ENCODE measurements at places on chromosomes 6 and 20.
A peak's percentile ranks its signal among the peaks of the same experiment; 100 is the strongest.

DNA sequence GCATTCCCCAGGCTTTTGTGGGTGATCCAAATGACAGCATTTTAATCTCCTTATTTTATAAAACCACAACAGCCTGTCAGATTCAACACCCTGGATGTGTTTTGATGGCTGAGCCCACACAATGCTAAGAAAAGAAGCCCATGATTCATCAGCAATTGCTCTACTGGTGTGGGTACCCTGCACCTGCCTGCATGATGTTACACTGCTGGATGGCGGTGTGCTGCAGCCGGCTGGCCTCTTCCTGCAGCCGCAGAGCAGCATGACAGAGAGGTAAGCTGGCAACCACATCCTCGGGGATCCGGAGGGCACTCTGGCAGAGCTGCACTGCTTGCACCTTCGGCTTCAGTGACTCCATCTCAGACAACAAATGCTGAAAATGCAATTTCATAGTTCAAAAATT, 327.5 kb downstream of the SYNE1 start:
- peak; percentile 55 for DNase-seq

DNA sequence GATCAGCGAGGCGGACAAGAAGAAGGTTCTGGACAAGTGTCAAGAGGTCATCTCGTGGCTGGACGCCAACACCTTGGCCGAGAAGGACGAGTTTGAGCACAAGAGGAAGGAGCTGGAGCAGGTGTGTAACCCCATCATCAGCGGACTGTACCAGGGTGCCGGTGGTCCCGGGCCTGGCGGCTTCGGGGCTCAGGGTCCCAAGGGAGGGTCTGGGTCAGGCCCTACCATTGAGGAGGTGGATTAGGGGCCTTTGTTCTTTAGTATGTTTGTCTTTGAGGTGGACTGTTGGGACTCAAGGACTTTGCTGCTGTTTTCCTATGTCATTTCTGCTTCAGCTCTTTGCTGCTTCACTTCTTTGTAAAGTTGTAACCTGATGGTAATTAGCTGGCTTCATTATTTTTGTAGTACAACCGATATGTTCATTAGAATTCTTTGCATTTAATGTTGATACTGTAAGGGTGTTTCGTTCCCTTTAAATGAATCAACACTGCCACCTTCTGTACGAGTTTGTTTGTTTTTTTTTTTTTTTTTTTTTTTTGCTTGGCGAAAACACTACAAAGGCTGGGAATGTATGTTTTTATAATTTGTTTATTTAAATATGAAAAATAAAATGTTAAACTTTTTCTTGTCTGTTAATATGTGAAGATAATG, 2.2 kb downstream of the HSPA1B start:
- no peak for DNase-seq

- no peak for DNase-seq
These were observed 61.6 kb upstream of the MRPS10 start for GRCh38 chr6:42279144-42279781.

- DNase-seq: peak; percentile 46
These were observed 70.2 kb downstream of the HFE start for GRCh38 chr6:26157251-26158075.

DNA sequence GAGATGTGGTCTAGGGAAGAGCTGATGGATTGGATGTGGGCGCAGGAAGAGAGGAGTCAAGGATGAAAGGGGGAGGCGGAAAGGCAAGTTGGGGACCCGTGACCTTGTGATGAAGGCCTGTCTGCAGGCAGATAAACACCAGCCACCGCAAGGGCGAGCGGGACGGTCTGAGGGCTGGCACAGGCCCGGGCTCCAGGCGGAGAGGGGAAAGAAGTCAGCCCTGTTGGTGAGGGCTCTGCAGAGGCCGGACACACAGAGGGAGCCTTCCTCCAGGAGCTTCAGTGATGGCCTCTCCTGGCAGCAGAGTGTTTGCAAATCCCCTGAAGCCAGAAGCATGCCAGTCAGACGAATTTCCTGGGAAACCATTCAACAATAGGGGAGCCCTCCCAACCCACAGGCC, 112.2 kb downstream of the ZDHHC14 start:
- no peak for DNase-seq

GRCh38 chr6:36957773-36958271, 3.3 kb downstream of the PI16 start:
- no peak for DNase-seq

DNA sequence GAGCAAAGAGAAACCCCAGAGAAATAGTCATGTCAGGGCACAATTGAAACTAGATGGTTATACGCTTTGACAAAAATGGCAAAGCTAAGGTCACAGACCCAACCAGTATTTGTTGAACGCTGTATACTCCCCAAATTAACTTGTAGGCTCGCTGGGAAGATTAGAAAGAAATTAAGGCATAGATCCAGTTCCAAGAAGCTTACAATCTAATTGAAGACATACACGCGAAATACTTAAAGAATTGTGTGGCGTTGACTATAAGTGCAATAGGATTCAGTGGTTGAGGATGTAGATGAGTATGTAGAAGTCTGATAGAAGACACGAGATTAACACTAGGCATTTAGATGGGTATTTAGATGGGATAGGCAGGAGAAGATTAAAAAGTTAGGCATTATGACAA, 525 bp downstream of the FAM229B start:
- no peak for DNase-seq

- no peak for DNase-seq
These were observed 28.9 kb upstream of the NNAT start for GRCh38 chr20:37492096-37492625.

DNA sequence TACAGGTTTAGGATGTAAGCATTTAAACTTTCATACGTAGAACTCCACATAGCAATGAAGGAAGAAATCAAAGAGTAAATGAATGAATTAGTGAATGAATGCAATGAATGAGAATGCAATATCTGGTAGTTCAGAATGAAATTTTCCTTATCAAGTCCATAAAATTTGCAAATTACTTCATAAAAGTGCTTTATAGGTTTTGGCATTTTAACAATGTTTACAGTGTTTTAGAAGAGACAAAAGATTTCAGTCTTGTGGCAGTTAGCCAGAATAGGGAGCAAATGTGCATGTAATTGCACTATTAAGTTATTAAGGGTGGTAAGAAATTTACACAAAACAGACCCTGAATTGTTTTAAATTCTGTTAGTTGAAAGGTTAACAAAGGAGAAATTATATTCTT, 739.4 kb upstream of the FLRT3 start:
- DNase-seq: no peak

- no peak for DNase-seq
These were observed 397.0 kb downstream of the SMOC2 start for GRCh38 chr6:168838037-168838399.

GRCh38 chr6:1765160-1765903, 155.6 kb downstream of the FOXC1 start:
- DNase-seq: no peak

DNA sequence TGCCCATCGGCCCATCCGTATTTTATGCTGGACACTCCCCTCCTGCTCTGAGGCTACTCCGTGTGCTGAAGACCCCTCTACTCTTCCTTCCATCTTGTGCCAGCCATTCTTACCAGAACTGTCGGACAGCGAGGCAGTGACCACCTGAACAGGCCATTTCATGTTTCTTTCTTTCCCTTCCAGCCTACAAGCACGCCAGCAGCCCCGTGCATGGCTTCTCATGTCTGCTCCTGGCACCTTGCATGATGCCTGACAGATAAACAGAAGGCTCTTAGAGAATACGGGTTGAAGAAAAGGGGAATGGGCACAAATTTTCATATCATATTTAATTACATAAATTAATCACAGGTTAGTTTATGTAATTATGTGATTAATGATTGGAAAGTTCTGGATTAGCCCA, 95.7 kb downstream of the ARID1B start:
- DNase-seq: no peak

- no peak for DNase-seq
These were observed 3.8 kb downstream of the TSPO2 start for GRCh38 chr6:41046084-41046483.

- no peak for DNase-seq
These were observed 534 bp upstream of the AKIRIN2 start for GRCh38 chr6:87702589-87702945.

DNA sequence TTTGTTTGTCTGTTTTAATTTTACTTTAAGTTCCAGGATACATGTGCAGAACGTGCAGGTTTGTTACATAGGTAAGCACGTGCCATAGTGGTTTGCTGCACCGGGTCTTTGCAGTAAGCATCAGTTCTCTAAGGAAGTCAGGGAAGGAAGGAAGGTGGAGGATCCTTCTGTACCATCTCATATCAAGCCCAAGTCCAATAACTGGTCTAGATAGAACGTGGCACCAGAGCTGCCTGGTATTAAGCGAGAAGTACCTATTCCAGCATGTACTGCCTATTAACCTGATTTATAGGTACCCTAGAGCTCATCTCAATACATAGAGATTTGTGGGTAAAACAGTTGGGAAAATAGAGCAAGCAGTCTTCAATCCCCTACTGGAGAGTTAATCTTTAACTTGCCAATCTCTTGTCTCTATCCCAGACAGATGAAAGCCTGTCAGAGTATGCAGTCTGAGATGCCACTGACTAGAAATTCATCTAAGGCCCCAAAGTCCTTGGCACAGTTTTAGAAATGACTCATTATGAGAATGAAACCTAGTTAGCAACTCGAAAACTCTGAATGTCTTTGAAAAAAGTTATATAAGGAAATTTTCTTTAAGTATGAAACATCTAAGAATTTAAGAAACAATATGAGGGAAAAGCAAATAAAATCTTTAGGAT, 144.9 kb downstream of the TFAP2A start:
- no peak for DNase-seq

- no peak for DNase-seq
These were observed 35.8 kb upstream of the PHACTR3 start for GRCh38 chr20:59568509-59569024.

DNA sequence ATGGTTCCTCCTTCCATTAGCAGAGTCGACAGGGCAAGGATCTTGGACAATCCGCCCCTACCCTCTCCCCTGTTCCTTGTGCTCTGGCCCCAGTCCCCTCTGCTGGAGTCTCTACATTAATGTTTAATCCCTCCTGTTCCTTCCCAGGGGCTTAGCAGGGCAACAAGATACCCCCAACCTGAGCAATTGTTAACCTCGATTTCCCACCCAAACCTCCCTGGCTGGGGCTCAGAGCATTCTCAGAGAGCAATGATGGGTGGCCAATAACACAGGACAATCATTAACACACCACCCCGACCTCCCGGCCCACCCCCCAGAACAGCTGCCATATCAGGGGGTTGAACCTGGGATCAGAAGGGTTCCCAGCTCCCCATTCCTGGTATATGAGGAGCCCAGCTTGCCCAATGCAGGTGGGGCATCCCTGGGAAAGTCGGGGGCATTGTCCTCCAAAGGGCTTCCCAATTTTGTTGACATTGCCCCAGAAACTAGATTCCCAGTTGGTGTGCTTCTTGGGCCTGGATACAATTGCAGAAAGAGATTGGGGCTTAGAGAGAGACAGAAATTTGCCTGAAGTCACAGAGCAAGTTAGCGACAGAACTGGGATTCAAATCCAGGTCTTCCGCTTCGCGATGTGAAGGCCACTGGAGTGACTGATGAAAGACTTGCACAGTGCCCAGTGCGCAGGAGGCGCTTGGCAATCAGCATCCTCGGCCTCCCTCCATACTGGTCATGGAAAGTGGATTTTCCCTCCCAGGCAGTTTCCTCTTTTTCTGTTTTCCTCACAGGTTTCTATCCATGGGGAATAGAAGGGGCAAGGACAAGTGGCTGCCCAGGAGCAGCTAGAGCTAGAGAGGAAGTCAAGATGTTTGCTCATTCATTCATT, 59.6 kb upstream of the TTPAL start:
- no peak for DNase-seq

- DNase-seq: no peak
These were observed 56.1 kb downstream of the SAMD5 start for GRCh38 chr6:147564556-147564955.

DNA sequence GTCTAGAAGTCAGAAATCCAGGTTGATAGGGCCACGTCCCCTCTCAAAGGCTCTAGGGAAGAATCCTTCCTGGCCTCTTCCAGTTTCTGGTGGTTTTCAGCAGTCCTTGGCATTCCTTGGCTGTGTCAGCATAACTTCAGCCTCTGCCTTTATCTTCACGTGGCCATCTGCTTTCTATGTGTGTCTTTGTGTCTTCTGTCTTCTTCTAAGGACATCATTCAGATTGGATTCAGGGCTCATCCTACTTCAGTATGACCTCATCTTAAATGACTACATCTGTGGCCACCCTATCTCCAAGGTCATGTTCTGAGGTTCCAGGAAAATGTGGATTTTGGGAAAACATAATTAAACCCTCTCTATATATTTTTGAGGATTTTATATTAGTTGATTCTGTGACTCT, 23.0 kb downstream of the C6orf89 start:
- DNase-seq: no peak

GRCh38 chr6:134099770-134100169, 47.3 kb upstream of the SLC2A12 start:
- DNase-seq: no peak

DNA sequence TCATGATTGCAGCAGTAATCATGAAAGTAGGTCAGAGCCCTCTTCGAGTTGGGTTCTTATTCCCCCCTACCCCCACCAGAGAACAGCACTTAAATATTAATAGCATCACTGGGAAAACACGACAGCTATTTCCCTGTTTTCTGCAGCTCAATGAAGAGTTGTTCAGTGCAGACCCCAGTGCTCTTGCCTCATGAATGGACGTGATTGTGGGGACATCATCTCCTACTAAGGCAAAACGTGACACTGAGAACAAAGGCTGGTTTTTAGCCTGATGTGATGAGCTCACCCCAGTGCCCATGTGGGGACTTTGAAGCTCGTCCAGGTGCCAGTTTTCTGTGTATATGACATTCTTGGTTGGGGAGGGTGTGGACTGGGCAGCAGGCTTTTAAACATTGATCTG, 105.9 kb downstream of the SLC35F1 start:
- no peak for DNase-seq

DNA sequence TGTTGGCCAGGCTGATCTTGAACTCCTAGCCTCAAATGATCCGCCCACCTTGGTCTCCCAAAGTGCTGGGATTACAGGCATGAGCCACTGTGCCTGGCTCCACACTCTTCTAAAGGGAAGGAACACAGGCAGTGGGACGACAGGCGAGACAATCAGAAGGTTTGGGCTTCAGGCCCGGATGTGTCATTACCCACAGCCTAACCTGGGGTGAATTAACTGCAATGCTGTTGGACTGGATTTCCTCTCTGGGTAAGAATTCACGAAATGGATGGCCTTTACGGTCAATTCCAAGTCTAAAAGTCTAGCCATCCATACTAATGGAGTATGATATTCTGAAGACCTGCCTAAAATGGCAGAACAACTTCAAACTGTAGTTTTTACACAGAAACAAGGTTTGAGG, 83.7 kb upstream of the CCDC28A start:
- no peak for DNase-seq

DNA sequence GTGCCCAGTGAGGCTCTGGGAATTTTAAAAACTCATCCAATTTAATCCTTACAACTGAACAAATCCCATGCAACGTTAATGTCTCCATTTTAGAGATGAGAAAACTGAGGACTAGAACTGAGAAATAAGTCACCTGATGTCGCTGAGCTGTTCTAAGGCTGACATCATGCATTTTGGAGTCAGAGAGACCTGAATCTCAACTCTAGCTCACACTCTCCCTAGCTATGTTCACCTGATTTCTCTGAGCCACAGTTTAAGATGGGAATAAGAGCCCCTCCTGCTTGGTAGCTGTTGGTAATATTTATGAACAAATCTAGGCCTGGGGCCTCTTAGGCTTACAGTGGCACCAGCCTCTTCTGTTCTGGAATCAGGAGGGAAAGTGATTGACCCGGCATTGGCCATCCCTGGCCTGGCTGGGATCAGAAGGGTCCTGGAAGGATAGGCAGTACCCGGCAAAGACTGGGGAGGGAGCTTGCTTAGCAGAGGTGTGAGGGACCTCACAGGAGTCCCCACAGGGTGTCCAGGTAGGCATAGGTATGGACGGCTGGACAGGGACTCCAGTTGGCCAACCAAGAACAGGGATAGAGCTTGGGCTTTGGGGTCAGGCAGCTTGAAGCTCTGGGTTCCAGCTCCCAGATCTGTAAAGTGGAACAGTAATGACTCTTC, 18.8 kb upstream of the CSNK2A1 start:
- no peak for DNase-seq

Data from stimulated activated CD4-positive, alpha-beta T cell treated with anti-CD3 and anti-CD28 coated beads, Interleukin-4, amount 100 ng/mL, for 48 hours (primary cell).